Right ventricle myocardium superior (tissue), 1 donor: ENCODE measurements at places on chromosomes 1 and 21.

- DNase-seq, result no peak
Observed at GRCh38 chr1:7860130-7860529, 7.3 kb upstream of the UTS2 start.

DNA sequence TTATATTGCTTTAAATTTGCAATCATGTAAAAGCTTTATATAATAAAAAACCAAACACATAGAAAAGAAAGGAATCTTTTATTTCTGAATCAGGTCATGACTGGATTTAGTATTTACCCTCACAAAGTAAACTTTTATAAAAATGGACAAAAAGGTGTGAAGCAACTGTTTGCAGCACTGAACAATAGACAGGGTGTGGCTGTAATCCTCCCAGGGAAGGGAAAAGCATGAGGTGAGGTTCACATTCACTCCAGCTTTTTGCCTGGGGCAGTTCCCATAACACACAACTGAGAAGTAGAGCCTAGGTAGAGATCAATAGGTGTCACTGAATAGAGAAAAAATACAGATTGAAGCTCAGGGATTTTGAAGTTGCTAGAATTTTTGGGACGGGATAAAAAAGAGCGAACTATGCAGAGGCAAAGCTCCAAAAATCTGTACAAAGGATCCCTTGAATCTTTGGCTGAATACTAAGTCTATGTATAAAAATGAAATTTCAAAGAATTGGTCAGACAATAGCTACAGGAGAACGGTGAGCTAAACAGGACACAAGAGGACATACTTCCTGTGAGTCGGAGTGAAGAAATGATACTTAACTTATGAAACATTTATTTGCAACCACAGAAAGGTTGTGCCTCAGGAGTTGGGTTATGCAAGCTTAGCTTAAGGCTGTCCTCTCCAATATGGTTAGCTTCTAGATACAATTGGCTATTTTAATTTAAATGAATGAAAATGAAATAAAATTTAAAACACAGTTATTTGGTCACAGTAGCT lies 162.0 kb upstream of the ZP4 start:
- DNase-seq, result no peak

GRCh38 chr1:4978660-4979390 lies 324.4 kb downstream of the AJAP1 start:
- no peak for DNase-seq

GRCh38 chr1:219257751-219258150 lies 84.1 kb downstream of the LYPLAL1 start:
- no peak for DNase-seq

DNA sequence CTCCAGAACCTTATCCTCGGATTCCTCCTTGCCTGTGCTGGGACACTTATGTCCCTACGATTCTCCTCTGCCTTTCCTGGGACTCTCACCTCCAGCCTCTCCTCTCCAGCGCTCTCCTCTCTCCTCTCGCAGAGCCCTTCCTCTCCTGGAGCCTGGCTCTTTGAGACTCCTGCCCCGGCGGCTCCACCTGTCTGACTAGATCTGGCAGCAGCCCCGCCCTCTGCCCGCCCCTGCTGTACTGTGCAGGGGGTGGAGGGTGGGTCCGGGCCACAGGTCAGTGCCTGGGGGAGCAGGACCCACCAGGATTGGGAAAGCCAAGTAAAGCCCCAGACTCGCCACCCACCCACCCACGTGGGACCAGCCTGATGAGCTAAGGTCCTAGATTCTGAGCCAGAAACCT lies 1.6 kb downstream of the ELOVL1 start:
- no peak for DNase-seq

GRCh38 chr1:24893431-24893830 lies 36.6 kb downstream of the RUNX3 start:
- DNase-seq, result no peak

GRCh38 chr1:114342376-114342775 lies 168.6 kb downstream of the TRIM33 start:
- no peak for DNase-seq

GRCh38 chr1:34843392-34844251 lies 15.9 kb downstream of the SMIM12 start:
- DNase-seq, result no peak

- DNase-seq, result no peak
Observed at GRCh38 chr1:217012659-217013058, 289.4 kb upstream of the ESRRG start.

- no peak for DNase-seq
Observed at GRCh38 chr1:169298441-169298840, 69.2 kb downstream of the NME7 start.

GRCh38 chr1:82318921-82319320 lies 518.2 kb downstream of the ADGRL2 start:
- no peak for DNase-seq

DNA sequence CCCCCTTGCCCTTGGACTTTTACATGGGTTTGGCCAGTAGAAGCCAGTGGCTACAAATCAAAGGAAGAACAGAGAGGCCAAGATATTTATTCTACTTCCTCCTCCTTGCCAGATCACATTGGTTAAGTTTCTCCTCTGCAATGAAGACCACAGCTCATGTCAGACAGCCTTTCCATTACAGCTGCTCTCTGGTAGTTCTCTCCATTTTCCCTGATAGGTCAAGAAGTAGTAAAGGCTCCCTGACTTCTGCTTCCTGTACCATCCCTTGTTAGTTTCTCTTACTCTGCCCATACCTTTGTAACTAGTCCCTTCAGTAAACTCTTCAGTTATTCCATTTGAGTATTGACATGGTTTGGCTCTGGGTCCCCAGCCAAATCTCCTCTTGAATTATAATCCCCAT lies 27.8 kb downstream of the NME7 start:
- no peak for DNase-seq

- DNase-seq, result peak; percentile 56
Observed at GRCh38 chr1:229130028-229130668, 140.8 kb upstream of the RAB4A start.
